ENCODE measurements at places on chromosomes 12 and 14.

- DNase-seq = no peak
Measured at GRCh38 chr12:7433276-7433822, 10.6 kb downstream of the CD163L1 start.

DNA sequence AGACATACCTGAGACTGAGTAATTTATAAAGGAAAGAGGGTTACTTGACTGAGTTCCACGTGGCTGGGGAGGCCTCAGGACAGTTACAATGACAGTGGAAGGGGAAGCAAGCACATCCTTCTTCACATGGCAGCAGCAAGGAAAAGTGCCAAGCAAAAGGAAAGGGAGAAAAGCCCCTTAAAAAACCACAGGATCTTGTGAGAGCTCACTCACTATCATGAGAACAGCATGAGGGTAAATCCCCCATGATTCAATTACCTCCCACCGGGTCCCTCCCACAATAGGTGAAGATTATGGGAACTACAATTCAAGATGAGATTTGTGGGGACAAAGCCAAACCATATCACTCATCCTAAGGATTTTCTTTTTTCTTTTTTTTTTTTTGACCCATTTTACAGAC is 177.8 kb upstream of the EEA1 start:
- no peak for DNase-seq

DNA sequence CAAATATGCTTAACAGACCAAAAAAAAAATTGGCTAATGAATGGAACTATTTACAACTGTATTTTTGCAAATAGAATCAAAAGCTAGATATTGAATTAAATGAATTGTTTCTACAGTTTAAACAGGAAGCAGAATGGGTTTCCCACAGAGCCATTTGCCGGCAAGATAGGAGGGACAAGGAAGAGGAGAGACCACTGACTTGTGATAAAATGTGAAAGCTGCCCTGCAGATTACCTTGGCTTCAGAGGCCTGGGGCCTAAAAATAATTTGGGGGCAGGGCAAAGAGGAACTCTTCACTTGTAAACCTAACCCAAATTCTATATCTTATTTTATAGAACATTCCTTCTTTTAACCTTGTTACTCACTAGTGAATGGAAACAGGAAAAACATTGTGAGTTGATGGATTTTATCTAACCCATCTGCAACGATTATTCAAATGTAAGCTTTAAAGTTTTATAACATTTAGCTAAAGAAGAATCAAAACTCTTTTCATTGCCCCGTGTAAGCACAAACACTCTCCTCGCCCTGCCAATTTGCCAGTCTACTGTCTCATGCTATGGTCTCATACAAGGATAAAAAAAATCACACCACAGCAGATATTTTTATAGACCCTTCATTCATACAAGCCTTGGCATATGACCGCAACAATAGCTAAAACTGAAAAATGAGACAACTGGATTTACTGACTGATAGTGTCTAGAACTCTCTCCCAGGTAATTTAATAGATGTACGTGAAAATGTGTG is 49.5 kb upstream of the MDM1 start:
- no peak for DNase-seq

DNA sequence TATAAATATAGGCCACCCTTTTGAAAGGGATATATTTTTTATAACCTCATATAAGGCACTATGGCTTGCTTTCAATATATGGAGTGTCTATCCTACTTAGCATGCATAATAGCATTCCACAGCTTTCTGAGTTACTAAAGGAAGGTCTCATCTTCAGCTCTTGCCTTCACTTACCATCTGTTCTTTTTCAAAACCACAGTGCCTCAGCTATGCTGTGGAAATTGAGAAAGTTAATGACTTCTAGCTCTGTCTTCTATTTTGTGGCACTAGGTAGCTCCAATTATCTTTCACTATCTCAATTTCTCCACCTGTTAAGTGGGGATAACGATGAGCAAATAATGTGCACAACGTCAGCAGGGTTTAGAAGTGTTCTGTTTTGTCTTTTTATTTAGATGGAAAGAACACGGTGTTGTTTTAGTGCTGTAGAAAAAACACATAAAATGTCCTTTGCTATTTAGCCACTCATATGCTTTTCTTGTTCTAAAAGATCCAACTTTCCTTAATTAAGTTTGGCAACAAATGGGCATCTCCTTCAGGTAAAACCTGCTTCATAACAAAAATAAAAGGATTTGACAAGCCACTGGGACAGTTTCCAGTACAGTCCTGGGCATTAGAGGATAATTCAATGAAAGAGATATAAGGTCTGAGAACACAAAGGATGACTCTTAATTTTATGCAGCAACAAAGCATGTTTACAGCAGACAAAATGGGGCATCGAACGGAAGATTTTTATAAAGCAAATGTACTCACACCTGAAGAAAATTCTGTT is 462.0 kb upstream of the SYT1 start:
- DNase-seq = no peak

GRCh38 chr12:12505544-12506495 is 56.8 kb downstream of the DUSP16 start:
- no peak for DNase-seq

DNA sequence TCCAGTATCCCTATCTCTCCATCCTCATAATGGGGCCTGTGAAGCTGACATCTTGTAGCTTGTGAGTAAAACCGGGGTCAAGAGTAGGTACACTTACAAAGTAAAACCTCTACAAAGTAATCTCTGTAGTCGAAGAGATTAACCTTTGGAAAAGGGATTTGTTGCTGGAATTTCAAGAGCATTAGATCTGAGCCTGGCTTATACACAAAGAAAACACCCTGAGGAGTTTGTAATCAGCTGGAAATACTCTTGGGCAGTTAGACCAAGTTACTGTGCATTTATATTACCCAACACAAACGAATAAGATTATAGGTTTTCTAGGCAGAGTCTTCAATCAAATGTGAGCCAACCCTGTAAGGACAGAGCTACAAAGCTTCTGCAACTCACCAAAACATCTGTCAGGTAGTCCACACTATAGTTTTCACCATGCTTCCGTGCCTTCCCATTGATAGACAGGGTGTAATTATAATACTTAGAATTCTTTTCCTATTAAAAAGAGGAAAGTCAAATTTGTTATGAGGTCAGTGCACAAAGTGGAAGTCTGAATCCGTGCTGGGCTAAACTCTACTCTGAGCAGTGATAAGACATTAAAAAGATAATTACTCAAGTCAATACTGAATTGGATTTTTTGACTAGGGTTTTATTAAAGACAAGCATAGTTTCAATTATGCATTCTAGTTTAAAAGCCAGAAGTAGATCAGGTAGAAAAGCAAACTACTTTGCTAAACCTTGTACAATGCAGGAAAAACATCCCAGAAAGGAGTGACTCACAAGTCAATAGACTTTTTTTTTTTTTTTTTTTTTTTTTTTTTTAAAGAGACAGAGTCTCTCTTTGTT is 14.6 kb downstream of the GNS start:
- no peak for DNase-seq

All from activated CD4-positive, CD25-positive, alpha-beta regulatory T cell treated with anti-CD3 and anti-CD28 coated beads, Interleukin-2, amount 50 U/mL, for 16 hours (primary cell).